ENCODE measurements at places on chromosomes 5 and 9. TPM values are rescaled to one million over a fixed set of nuclear protein-coding genes. Genes with fewer than 3 reads are reported as not detected.

The MTMR12 gene
- total RNA-seq, result 12.7 TPM

The SPATA31C1 gene
- not detected for total RNA-seq

The PCDHGA6 gene
- total RNA-seq, result not detected

The PHYHD1 gene
- 13.8 TPM for total RNA-seq

The MYORG gene
- 0.80 TPM for total RNA-seq

The C9orf57 gene
- not detected for total RNA-seq

The SPINK6 gene
- not detected for total RNA-seq

The IFNA21 gene
- not detected for total RNA-seq

GRCh38 chr9:98740226-98740881 is 31.6 kb upstream of the GABBR2 start:
- DNase-seq, result no peak

DNA sequence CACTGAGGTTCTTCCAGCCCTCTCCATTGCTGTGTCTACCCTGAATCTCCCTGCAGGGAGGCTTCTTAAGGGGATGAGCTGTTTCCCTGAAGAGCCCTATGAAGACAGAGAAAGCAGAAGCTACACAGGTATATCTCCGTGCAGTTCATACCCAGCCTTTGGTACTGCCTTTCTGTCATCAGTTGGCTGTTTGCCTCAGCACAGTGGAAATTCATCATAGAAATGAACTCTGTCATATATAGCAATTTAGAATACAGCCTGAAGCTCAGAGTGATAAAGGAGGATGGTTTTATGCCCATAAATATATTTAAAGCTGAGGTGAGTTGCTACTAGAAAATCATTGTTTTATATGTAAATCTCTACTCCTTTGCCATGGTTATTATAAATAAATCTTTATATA is 42.6 kb upstream of the KCNN2 start:
- DNase-seq, result no peak

- DNase-seq, result no peak
These were observed 40.2 kb upstream of the PALM2AKAP2 start for GRCh38 chr9:109739760-109740159.

DNA sequence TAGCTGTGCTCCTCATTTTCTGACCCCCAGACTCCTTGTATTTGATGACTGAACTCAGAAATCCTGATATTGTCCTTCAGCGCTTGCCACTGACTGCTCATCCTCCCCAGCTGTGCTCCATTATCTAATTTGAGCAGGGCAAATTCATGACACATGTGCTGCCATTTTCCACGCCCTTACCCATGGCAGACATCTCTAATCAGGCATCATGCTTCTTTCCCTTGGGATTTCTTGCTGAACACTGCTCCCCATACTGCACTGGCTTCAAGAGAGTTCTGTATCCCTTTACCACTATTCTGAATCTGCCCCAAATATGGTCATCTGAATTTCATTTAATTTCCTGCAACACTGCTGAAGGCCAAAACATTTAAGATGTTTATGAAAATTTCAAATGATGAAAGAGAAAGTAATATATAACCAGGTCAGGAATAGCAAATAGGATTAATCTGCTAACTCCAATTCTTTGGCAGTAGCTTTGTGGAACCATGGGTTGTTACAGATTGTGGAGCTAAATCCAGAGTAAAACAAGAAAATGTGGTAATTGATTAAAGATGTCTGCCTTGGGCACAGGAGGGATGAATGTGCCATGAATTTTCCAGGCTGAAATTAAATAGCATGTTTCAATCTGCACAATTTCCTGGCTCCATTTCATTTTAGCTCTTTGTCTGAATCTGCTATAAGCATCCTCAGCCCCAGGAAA is 93.6 kb downstream of the CYFIP2 start:
- DNase-seq, result no peak

GRCh38 chr5:111779922-111780292 is 22.9 kb upstream of the NREP start:
- no peak for DNase-seq

DNA sequence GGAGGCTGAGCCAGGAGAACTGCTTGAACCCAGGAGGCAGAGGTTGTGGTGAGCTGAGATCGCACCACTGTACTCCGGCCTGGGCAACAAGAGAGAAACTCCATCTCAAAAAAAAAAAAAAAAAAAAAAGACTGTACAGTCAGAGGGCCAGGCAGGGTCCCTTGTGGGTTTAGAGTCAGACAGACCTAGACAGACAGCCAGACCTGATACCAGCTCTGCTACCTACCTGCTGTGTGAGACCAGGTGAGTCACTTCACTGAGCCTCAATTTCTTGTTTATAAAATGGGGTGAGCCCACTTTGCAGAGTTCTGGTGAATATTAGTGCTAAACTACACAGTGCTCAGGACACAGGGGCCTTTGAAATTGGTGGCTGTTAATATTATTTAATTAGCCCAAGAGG is 19.7 kb downstream of the TRIM14 start:
- no peak for DNase-seq

DNA sequence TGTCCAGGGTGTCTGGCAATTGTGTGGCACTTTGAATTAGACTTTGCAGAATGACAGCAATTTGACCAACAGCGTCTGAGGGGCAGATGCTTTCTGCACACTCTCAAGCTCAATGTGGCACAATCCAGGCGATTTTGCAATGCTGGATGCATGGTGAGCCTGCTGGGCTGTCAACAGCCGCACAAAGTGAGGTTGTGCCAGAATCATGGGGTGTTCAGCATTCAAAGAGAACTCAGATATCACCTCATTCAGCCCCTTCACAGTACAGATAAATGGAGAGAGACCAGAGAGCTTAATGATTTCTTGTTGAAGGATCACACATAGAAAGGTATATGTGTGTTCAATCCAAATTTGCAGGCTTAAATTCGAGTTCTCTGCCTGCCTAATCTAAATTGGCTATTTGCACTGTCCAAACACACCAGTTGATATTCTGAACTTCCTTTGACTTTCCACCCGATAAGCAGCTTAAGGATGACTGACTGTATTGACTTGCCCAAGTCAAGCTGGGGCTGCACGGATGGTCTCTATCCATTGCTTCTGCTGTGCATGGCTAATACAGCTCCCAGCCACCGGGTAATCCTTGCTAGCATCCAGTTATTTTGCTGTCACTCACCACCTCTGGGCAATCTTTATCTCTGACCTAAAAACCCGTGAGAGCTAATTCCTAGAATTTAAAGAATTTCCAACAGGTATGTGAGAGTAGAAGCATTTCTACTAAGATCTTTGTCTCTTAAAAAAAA is 157.9 kb upstream of the TAS2R1 start:
- DNase-seq, result no peak

- DNase-seq, result no peak
These were observed 179.3 kb downstream of the FSTL4 start for GRCh38 chr5:133432956-133433532.

- DNase-seq, result no peak
These were observed 59.4 kb upstream of the EXOC3 start for GRCh38 chr5:383621-384020.

DNA sequence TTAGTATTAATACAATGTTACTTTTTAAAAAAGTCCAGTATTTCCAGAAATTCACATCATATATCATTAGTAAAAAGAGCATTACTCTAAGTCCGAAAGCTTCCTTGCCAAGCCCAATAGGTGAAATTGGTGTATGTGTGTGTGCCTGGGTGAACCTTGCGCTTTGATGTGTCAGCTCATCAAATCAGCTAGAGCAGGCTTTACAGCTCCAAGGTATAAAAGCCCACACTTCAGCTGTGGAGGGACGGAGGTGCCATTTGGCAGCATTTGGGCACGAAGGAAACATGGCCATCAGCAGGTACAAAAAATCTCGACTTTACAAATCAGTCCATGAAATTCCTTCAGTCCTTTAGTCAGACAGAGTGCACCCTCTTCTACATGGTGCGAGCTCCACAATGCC is 76.5 kb upstream of the IL7R start:
- DNase-seq, result no peak

GRCh38 chr5:100260968-100261367 is 274.2 kb upstream of the FAM174A start:
- DNase-seq, result no peak

DNA sequence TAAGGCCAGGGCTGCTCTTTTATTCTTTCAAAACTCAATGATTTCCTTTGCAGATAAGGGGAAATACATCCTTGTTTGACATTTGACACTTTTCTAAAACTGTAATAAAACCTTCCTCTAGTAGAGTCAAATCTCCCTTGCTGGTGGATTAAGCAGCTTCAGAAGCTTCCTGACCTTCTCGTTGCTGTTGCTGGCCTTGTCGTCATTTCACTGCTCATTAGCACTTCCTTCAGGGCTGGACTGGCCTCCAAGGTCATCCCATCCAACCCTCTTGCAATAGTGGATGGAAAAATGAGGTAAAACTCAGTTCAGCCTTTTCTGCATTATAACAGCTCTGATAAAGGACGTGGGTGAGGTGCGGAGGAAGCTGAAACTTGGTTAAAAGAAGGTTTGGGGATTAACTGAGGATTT is 1.1 kb upstream of the ADAMTSL1 start:
- no peak for DNase-seq

GRCh38 chr9:9612270-9612669 is 1000.5 kb downstream of the PTPRD start:
- DNase-seq, result no peak

Measured in G401 (cell line).